ENCODE measurements at places on chromosomes 16 and 17.

DNA sequence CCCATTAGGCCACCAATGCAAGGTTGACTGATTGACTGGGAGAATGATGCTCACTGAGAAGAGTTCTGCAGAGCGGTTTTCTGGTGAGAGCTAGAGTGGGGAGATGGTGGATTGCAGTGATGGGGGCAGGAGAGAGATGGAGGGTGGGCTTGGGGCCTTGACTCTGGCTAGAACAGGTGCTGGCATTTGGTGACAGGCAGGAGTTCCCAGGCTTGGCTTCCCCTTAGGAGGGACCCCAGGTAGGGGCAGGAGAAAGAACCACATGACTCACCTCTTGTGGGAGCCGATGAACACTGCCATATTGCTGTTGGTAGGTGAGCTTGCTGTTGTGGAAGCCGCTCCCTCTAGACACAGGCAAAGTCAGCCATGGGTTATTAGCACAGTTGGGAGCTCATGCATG is 8.0 kb downstream of the CD300LB start:
- no peak for DNase-seq

GRCh38 chr16:4172070-4172469 is 55.8 kb upstream of the ADCY9 start:
- no peak for DNase-seq

GRCh38 chr17:35790841-35791240 is 4.6 kb downstream of the MMP28 start:
- DNase-seq: no peak

- DNase-seq: peak; percentile 84
Observed at GRCh38 chr16:679814-680624, at the start of gene STUB1. Gene STUB1, plus strand, starts transcription at chr16:680410. Its CDS starts 116 bp downstream, at chr16:680526.

- no peak for DNase-seq
Observed at GRCh38 chr16:55120826-55121225, 190.2 kb downstream of the IRX5 start.

- no peak for DNase-seq
Observed at GRCh38 chr16:23494188-23494587, 16.1 kb downstream of the GGA2 start.

GRCh38 chr16:56609463-56609921 is 1.1 kb downstream of the MT2A start:
- DNase-seq: peak; percentile 46

GRCh38 chr16:79712276-79712675 is 111.7 kb upstream of the MAF start:
- no peak for DNase-seq

DNA sequence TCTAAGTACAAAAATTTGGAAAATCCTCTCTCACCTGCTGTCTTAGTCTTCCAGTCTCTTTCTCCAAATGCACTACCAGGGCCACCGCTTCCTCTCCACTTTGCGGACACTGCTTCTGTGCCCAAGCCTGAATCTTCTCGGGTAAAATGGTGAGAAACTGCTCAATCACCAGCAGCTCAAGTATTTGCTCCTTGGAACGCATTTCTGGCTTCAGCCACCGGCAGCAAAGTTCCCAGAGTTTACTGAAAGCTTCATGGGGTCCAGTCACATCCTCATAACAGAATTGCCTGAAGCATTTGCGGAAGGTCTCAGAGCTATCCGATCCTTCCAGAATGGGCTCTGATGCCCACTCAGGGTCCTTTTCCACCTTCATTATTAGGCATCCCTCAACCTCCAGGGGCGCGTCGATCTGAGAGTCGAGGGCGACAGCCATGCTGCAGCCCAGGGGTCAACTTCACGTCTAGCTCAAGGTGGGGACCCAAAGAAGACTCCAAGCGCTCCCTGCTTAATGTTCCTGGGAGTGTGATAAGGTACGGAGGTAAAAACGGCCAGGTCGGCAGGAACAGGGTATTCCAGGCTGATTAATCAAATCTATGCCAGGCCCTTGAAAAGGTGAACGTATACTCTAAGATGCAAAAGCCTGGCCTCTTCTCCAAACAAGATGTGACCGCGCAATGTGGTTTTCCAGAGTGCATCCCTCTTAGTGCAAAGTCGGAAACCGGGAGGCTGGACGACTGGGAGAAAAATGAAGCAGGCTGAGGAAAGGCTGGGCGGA is 763 bp downstream of the ZKSCAN2 start:
- no peak for DNase-seq

GRCh38 chr17:65697661-65698060 is 136.2 kb upstream of the AXIN2 start:
- DNase-seq: no peak

GRCh38 chr16:79451196-79451816 is 149.2 kb downstream of the MAF start:
- DNase-seq: no peak

DNA sequence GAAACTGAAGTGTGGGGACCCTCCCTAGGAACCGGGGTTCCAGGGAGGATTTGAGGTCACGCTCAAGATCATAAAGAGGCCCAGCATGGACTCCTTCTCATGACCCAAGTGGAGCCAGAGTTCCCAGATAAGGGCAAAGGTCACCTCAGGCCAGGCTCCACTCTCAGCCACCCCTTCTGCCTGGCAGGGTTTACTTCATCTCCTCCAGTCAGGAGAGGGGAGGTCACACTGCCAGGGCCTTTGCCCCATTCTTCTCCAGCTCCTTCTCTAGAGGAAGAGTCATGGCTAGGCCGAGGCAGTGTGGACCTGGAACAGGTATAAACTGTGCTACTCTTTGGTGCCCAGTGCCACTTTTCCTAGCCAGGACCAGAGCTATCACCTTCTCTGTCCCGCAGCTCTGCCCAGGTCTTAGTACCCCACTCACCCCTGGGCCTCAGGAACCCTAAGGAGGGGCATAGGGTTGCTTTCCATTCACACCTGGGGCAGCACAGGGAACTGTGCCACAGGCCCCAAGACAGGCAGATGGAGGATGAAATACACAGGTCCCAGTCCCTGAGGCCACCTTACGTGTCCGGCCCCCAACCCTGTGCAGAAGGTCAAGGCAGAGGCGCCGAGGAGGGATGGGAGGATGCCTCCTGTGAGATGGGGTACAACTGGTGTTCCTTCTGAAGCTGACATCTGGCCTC is 879 bp upstream of the ACSF2 start:
- no peak for DNase-seq

- no peak for DNase-seq
Observed at GRCh38 chr17:82477934-82478333, 19.4 kb downstream of the NARF start.

DNA sequence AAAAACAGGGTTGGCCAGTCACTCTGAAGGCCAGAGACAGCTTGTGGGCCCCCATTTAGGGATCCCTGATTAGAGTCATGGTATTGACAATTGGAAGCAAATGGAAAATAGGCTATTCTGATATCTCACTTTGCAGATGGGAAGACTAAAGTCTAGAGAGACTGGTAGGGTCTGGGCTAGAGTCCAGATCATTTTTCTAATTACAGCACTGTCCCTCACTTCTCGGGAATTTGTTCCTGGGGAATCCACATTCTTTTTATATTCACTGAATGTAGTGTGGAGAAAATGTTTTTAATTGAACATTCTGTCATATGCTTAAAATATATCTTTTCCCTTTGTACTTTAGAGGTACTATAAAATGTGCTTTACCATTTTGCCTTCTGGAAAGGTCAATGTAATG is 1.1 kb downstream of the KATNIP start:
- DNase-seq: no peak

GRCh38 chr16:27843800-27844199 is 219.7 kb downstream of the GSG1L start:
- no peak for DNase-seq

DNA sequence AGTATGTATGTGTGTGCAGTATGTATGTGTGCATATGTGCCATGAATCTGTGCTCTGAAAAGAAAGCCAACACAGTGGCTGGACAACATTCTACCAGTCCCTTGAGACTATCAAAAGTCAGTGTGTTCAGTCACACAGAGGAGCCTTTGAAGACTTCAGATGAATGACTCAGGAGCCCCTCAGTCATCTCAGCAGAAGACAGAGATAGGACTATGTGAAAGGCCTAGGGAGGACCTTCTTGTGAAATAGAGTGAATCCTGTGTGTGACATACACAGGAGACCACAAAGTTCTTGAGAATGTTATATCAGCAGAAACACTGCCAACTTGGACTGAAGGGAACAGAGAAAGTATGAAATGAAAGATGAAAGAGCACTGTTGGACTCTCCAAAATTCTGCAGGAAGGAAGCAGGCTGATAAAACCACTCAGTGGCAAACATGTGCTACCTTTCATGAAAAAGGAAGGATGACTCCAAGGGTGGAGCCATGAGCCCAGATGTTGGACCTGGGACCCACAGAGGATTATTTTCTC is 108.4 kb downstream of the METRNL start:
- no peak for DNase-seq

All from GM12892 (cell line).